ENCODE measurements at places on chromosomes 12 and 14.

DNA sequence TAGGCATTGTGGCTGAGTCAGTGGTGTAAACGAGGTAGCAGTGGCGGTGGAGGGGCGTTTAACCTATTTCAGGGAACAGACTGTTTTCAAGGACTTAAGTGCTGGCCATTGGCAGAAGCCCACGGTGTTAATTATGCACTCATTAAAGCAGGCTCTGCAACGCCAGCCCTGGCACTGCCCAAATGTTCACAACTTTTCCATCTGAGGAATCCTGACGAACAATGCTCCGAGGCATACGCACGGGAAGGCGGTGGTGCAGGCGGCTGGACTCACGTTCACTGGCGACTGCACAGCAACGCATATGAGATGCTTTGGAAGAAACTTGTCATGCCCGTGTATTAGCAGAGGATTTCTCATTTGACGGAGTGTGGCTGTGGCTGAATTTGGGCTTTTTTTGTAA, 70.6 kb upstream of the SLC24A4 start:
- no peak for DNase-seq

DNA sequence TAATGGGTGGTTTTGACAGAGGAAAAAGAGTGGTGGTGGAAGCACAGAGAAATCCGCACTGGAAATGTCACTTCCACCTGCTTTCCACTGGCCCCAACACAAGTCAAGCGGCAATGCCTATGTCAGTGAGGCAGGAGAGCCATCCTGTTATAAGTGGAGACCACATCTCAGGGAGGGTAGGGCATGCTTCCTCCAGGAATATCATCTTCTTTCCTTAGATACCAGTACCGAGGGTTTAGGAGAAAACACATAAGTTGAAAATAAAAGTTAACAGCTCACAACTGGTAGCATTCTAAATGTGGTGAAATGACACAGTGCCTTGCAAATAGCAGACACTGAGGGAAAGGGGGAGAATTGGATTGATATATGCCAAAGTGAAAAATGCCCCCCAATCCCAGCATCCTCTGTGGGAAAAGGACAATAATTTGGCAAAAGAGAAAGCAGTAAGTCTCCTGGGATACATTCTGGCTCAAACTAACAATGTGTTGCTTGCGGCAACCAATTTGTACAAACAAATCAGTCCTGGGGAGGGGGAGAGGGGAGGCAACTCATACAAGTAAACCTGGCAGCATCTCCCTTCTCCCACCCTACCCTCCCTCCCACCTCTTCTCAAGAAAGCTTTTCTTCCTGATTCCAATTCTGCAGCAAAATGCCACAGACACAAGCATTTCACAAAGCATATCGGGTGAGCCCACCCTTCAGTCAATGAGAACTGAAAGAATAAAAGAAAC, 57.1 kb downstream of the STON2 start:
- no peak for DNase-seq

GRCh38 chr12:59723520-59723919, 127.7 kb downstream of the SLC16A7 start:
- no peak for DNase-seq

DNA sequence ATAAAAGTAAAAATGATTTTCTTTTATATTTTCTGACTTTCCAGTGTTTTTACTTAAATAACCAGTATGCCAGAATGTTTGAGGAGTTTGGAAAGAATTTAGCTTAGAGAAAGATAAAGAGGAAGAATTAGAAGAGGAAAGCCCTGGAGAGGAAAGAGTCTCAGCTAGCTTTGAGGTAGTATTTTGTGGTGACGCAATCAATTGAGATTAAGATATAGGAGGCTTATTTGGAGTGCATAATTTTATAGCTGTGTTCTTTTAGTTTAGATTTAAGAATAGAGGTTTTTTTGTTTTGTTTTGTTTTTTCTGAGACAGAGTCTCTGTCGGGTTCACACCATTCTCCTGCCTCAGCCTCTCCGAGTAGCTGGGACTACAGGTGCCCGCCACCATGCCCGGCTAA, 18.1 kb downstream of the CLEC2B start:
- no peak for DNase-seq

DNA sequence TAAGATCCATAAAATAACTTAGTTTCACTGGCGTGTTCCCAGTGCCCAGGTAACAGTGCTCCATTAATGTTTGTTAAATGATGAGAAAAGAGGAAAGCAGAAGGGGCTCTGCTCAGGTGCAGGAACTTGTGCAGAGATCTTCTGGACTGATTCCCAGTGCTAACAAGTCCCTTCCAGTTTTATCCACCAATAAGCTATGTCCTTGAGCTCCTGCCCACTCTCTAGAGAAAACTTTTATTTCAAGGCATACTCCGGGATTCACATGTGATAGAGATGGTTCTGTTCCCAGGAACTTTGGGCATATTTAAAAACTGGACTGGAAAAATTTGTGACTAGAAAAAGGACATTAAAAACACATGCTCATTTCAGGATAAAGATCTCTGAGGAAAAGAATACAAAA, 1.9 kb downstream of the GYS2 start:
- DNase-seq = no peak

DNA sequence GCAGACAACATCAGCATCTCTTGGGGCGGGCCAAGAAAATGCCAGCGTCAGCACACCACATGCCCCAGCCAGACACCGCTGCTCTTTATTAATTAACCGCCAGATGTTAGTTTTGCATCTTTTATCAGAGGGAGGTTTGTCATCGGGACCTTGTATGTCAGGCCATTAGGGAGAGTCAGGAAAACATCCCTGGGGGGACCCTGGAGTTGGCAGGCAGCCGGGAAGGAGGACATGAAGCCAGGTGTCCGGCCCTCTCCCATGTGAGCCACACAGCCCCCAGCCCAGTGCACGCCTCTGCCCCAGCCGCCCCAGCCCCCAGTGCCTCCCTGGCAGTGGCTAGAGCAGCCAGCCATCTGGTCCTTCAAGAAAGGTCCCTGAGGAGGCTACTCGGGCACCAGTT, 56.9 kb upstream of the FAM222A start:
- no peak for DNase-seq

- DNase-seq = no peak
Measured at GRCh38 chr12:25771041-25771440, 187.4 kb upstream of the RASSF8 start.

DNA sequence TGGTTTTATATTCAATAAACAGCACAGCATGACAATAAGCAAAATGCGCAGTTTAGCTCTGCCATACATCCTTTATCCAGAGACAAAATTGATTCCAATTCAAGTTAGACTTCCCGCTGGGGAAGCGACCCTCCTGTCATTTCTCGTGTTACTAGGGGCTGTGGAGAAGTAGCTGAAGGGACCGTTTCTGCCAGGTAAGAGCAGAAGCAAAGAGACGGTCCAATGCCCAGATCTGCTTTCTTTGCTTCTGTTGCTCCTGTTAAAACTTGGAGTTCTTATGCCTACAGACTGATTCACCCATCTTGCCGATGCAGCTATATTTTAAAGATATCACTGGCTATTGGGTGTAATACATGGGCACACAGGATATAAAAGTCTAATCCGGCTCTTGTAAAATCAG, 156.8 kb upstream of the AVPR1A start:
- DNase-seq = no peak

DNA sequence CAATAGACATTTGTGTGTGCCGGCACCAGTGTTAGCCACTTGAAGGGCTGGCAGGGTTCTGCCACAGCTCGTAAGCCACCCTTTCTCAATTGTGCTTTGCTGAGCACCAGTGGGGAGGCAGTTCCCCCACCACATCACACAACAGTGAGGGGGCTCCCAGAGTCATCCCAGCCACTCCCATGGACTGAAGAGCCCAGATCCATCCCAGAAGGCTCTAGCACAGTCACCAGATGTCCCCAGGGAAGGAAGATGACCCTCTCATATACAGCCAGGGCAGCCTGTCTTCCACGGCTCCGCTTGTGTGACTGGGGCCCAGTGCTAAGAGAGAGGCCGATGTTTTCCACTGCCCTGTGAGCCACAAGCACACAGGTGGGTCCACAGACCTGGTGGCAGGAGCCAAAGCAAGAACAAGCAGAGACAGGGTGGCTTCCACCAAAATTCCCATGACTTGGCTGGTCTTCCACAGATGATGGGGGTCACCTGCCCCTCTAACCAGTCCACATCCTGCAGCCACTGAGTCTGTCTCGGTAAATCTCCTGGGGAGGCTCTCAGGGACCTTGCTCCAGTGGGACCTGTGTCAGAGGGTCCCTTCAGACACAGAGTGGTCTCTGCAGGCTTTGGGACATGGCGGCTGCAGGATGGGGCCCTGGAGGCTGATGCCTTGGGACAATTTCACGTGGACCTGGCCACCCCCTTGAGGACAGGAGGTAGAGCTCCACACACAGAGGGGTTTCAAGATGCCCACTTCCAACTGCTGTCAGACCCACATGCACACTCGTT, 71.9 kb upstream of the DDX11 start:
- DNase-seq = no peak

DNA sequence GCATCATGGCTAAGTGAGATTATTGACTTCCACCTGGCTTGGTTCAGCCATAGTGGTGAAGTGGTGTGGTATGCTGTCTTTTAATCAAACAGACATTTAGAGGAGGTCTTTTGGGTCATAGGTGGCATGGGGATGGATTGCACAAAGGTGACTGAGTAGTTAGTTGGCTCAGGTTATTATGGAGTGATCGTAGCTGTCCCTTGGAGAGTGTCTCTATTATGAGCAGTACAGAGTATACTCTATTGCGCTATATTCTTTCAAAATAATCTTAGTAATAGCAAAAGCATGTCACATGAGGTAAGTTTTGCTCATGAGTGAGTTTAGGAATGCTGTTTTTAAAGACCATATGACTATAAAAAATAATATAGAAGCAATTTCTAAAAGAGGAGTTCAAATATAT, 60.4 kb downstream of the RASSF8 start:
- no peak for DNase-seq

DNA sequence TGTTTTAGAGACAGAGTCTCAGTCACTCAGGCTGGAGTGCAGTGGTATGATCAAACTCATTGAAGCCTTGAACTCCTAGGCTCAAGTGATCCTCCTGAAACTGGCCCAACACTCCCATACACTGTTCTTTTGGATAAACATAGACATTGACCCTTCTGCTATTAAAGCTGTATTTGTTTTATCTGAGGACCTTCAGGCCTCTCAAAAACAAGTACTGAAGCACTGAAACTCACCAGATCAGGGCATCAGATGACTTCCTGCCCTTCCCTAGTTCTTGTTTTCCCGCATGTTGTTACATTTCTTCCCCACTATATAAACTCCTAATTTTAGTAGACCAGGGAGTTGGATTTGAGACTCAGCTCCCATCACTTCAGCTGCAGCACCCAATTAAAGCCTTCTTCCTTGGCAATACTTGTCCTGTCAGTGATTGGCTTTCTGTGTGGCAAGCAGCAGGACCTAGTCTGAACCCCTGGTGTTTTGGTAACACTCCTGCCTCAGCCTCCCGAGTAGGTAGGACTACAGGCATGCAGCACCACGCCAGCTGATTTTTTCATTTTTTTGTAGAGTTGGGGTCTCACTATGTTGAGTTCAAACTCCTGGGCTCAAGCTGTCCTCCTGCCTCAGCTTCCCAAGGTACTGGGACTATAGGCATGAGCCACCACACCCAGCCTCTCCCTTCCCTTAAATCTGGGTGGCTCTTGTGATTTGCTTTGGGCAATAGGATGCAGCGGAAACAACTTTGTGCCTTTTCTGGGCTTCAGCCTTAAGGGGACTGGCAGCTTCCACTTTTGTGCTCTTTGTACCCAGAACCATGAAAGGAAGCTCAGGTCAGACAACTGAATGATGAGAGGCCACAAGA, 12.5 kb upstream of the IFT81 start:
- no peak for DNase-seq

DNA sequence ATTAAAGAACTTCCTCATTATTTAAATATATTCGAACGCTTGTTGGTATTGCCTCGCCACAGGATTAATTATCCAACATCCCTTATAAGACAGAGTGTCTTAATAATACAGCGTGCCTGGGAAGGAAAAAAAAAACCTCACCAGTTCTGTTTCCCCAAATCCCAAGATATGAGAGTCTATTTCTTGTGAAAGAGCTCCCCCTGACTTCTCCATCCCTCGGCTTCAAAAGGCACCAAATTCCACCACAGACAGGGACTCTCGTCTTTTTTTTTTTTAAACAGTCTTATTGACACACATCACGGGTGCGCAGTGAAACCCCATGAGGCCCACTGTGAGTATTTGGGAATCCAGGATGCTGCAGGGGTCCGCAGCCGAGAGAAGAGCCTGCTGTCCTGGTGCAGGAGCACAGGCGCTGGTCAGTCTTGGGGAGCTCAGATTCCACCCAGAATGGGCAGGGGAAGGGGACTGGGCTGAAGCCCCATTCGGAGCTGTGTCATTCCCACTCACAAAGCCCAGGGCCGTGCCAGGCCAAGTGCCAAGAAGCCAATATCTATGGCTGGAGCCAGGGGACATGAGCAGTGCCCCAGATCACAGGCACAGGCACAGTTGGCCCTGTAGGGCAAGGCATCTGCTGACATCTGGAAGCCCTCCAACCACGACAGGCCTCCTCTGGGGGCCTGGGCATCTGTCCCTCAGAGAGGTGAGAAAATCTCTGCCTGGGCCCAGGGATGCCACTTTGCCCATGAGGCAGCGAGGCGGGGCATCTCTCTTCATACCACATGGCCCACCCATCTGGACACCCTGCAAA, 71.9 kb downstream of the BCL11B start:
- DNase-seq = no peak

DNA sequence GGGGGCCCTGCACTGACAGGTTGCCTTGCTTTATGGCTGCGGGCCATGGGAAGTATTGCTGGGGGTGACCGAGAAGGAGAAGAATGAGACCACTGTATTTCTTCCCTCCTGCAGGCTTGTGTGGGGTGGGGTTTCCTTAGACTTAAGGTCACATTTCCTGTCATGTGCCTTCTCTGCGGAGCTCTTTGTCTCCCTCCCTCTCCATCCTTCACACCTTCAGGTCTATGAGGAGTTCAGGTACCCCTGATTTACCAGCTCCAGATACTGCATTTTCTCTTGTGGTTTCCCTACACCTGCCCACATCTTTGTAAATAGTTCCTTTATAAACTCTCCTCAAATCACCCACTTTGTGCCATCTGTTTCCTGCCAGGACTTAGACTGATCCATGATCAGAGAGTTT, 3.6 kb downstream of the FNTB start:
- no peak for DNase-seq

DNA sequence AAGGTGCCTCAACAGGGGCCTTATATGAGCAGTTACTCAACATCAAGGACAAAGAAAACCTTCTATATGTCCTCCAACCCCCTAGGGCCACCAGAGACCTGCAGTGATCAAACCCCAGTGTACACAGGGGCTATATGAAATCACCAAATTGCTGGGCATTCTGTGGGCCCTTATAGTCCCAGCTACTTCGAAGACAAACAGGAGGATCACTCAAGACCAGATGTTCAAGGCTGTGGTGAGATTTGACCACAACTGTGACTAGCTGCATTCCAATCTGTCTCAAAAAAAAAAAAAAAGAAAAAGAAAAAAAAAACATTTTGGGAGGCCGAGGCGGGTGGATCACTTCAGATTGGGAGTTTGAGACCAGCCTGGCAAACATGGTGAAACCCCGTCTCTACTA, 51.0 kb upstream of the PRB2 start:
- no peak for DNase-seq

DNA sequence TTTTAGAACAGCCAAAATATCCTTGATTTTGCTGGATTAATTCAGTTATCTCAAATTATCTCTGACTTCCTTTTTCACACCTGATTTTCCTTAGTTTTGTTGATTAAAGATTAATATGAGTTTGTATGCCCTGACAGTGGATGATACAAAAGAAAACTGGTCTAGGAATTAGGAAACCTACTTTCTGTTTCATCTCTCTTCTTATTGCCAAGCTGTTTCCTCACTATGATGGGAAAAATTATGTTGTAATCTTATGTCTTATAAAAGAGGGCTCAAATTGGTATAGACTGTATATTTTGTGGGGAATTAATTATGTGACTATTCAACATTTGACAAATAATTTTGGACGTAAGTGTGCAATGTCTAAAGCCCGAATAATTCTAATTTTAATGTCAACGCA, 271.6 kb downstream of the FBXL14 start:
- no peak for DNase-seq

Measured in BJ (cell line).